Glutamatergic neuron (in vitro differentiated cells): ENCODE measurements at places on chromosomes 16 and 17. TPM values are rescaled to one million over a fixed set of nuclear protein-coding genes. Genes with fewer than 3 reads are reported as not detected.

The CTRB2 gene
- not detected for total RNA-seq

The CHAD gene
- total RNA-seq: not detected

GRCh38 chr17:80869481-80870145 lies 122.0 kb upstream of the CHMP6 start:
- no peak overlapping the region for H3K27ac ChIP-seq
- DNase-seq: no peak
- peaks cover under 1% of the 10 kb centered on the region for H3K27me3 ChIP-seq
- peaks cover 6% of the 10 kb centered on the region for H3K4me1 ChIP-seq

The TLCD3B gene
- total RNA-seq: 253 TPM

GRCh38 chr17:14699574-14700185 lies 398.8 kb downstream of the HS3ST3B1 start:
- H3K36me3 ChIP-seq: no peaks in the 10 kb centered on the region
- H3K4me3 ChIP-seq: no peak overlapping the region
- H3K27me3 ChIP-seq: no peaks in the 10 kb centered on the region
- no peak overlapping the region for H3K27ac ChIP-seq

GRCh38 chr17:80381416-80381923 lies 33.5 kb upstream of the ENDOV start:
- H3K27ac ChIP-seq: no peak overlapping the region
- H3K4me1 ChIP-seq: peaks cover 7% of the 10 kb centered on the region
- peaks cover 6% of the 10 kb centered on the region for H3K36me3 ChIP-seq
- H3K27me3 ChIP-seq: peaks cover 9% of the 10 kb centered on the region
- H3K4me3 ChIP-seq: no peak overlapping the region

- peaks cover 32% of the 10 kb centered on the region for H3K4me1 ChIP-seq
- peak overlapping the region; percentile 86 for H3K4me3 ChIP-seq
- peaks cover 6% of the 10 kb centered on the region for H3K27me3 ChIP-seq
- no peaks in the 10 kb centered on the region for H3K36me3 ChIP-seq
Observed at GRCh38 chr17:39927929-39928857, 661 bp downstream of the LRRC3C start.

The VPS9D1 gene
- 19.5 TPM for total RNA-seq

The TBX6 gene
- 0.86 TPM for total RNA-seq

DNA sequence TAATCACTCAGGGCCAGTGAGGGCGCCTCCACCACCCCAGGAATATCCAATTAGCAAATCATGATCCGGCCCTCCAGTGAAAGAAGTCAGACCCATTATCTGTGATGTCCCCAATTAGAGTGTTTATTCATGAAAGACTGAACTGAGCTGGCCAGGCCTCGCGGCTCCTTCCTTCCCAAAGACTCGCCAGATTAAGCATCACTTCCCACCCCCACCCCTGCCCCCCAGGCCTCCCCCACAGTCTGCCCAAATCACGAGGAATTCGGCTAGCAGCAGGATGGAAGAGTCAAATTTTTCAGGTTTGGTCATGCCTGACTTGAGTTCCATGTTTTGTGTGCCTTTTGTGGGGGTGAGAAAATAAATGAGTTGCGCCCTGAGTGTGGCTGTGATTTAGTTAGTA lies 298.4 kb upstream of the SALL1 start:
- H3K36me3 ChIP-seq: no peaks in the 10 kb centered on the region
- peaks cover 9% of the 10 kb centered on the region for H3K4me1 ChIP-seq
- no peak overlapping the region for H3K4me3 ChIP-seq
- DNase-seq: no peak
- H3K27ac ChIP-seq: no peak overlapping the region

GRCh38 chr17:75753514-75754377 lies 11.2 kb downstream of the GALK1 start:
- H3K4me3 ChIP-seq: no peak overlapping the region
- no peaks in the 10 kb centered on the region for H3K36me3 ChIP-seq
- no peak overlapping the region for H3K27ac ChIP-seq
- H3K4me1 ChIP-seq: peaks cover 6% of the 10 kb centered on the region

DNA sequence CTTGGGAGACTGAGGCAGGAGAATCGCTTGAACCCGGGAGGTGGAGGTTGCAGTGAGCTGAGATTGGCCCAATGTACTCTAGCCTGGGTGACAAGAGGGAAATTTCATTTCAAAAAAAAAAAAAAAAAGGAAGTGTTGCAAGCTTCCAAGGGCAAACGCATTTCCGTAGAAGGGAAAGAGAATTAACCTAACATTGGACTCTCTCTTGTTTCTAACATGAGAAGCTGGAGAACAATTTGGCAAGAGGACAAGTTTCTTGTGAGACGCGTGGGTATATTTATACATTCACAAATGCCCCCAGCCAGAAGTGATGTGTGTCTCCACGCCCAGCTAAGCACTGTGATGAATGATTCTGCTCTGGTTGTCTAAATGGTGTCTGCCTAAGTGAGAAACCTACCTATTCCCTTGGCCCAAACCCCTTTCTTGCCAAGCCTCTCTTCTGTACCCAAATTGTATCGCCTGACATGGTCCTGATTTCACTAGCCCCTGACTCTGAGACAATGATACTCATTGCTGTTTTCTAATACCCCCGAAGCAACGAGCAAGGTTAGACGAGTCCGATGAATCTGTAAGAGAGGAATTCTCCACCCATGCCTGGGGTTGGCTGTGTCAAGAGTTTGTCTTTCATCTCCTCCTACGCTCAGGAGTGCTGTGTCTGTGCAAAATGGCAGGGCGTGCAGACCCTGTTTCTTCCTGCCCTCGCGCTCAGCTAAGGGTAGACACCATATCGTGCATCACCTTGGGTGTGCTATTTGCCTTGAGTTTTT lies 14.2 kb upstream of the ST6GALNAC2 start:
- no peak overlapping the region for H3K27ac ChIP-seq
- H3K4me3 ChIP-seq: no peak overlapping the region
- H3K27me3 ChIP-seq: peaks cover 9% of the 10 kb centered on the region
- H3K4me1 ChIP-seq: peaks cover 6% of the 10 kb centered on the region
- no peaks in the 10 kb centered on the region for H3K36me3 ChIP-seq

DNA sequence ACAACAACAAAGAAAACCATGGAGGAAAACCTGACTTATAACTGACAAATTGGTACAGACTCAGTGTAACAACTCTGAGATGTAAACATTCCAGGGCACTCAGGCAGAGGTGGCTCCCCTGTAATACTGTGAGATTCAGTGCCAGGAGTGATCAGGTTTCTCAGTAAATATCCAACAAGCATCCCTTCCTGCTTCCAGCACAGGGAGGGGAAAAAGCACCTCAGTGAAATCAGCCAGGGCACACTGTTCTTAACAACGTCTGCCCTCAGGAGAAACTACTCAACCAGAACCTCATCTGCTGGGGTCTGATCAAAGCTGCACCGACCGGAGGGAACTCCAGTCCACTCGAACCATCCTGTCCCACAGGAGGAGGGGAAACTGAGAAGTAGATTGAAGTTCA lies 52.3 kb downstream of the AMFR start:
- peaks cover 2% of the 10 kb centered on the region for H3K27me3 ChIP-seq
- no peak for DNase-seq
- H3K27ac ChIP-seq: peak overlapping the region; percentile 19
- H3K4me1 ChIP-seq: peaks cover 26% of the 10 kb centered on the region

The CLEC19A gene
- not detected for total RNA-seq

The CPNE7 gene
- 17.8 TPM for total RNA-seq

- peaks cover 5% of the 10 kb centered on the region for H3K27me3 ChIP-seq
- no peak for DNase-seq
- H3K27ac ChIP-seq: no peak overlapping the region
- H3K36me3 ChIP-seq: no peaks in the 10 kb centered on the region
Observed at GRCh38 chr16:19691161-19691711, 26.8 kb downstream of the KNOP1 start.

GRCh38 chr17:65977041-65977440 lies 214.9 kb downstream of the CEP112 start:
- no peaks in the 10 kb centered on the region for H3K27me3 ChIP-seq
- H3K4me1 ChIP-seq: peaks cover 3% of the 10 kb centered on the region
- H3K27ac ChIP-seq: no peak overlapping the region

The SOST gene
- total RNA-seq: not detected

- H3K27ac ChIP-seq: no peak overlapping the region
- H3K4me3 ChIP-seq: no peak overlapping the region
- no peaks in the 10 kb centered on the region for H3K27me3 ChIP-seq
- peaks cover 6% of the 10 kb centered on the region for H3K36me3 ChIP-seq
- no peaks in the 10 kb centered on the region for H3K4me1 ChIP-seq
Observed at GRCh38 chr16:25771812-25772568, 80.2 kb downstream of the HS3ST4 start.

The GAST gene
- total RNA-seq: not detected

The HAS3 gene
- 0.42 TPM for total RNA-seq

- peaks cover 29% of the 10 kb centered on the region for H3K27me3 ChIP-seq
- no peak for DNase-seq
- no peak overlapping the region for H3K27ac ChIP-seq
- peak overlapping the region; percentile 58 for H3K4me3 ChIP-seq
- peaks cover 25% of the 10 kb centered on the region for H3K4me1 ChIP-seq
- peaks cover 4% of the 10 kb centered on the region for H3K36me3 ChIP-seq
Observed at GRCh38 chr17:60145006-60145935, 4.5 kb upstream of the CA4 start.

The DNAH17 gene
- 1.3 TPM for total RNA-seq

GRCh38 chr17:16464303-16465051 lies 27.5 kb downstream of the LRRC75A start:
- H3K27ac ChIP-seq: peak overlapping the region; percentile 73
- H3K27me3 ChIP-seq: peaks cover 13% of the 10 kb centered on the region
- H3K4me3 ChIP-seq: no peak overlapping the region
- no peaks in the 10 kb centered on the region for H3K36me3 ChIP-seq
- no peak for DNase-seq

DNA sequence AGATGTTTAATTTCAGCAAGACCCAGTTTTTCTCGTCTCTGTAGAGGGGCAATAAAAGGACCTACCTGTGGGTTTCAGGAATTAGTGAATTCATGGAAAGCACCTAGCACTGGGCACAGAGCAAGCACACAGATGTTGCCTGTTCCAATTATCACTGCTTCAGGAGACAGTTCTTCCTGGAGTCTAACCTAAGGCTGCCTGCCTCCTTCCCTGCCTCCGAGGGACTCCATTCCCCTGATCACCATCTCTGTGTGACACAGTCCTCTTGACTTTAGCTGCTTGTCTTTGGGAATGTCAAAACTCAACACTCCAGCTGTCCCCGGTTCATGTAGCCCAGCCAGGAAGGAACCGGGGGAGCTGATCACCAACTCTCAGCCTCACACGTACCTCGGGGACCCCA lies 474.9 kb downstream of the SLC39A11 start:
- H3K27ac ChIP-seq: no peak overlapping the region
- no peak overlapping the region for H3K4me3 ChIP-seq
- no peaks in the 10 kb centered on the region for H3K36me3 ChIP-seq
- peaks cover 2% of the 10 kb centered on the region for H3K27me3 ChIP-seq

GRCh38 chr16:76035689-76036088 lies 241.5 kb upstream of the CNTNAP4 start:
- H3K4me3 ChIP-seq: no peak overlapping the region
- H3K36me3 ChIP-seq: no peaks in the 10 kb centered on the region
- peaks cover 2% of the 10 kb centered on the region for H3K27me3 ChIP-seq

- no peaks in the 10 kb centered on the region for H3K4me1 ChIP-seq
- no peaks in the 10 kb centered on the region for H3K36me3 ChIP-seq
- no peak for DNase-seq
- H3K27ac ChIP-seq: no peak overlapping the region
Observed at GRCh38 chr17:27422601-27423000, 33.6 kb upstream of the KSR1 start.

DNA sequence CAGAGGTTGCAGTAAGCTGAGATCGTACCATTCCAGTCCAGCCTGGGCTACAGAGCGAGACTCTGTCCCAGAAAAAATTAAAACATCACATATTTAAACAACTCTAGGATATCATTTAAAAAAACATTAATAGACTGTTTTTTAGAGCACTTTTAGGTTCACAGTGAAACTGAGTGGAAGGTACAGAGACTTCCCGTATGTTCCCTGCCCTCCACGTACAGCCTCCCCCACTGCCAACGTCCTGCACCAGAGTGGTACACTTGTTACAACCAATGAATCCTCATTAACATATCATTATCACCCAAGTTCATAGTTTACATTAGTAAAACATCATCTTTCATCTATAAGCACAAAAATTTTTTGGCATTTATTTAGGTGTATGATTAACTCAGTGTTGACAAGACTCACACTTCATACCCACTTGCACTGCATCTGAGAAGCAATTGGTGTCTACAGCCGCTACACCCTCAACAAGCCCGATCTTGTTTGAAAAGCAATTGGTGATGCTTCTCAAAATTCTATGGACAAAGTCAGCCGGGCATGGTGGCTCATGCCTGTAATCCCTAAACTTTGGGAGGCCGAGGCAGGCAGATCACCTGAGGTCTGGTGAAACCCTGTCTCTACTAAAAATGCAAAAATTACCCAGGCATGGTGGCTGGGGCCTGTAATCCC lies 39.9 kb upstream of the STH start:
- no peak for DNase-seq
- no peak overlapping the region for H3K27ac ChIP-seq
- no peak overlapping the region for H3K4me3 ChIP-seq
- no peaks in the 10 kb centered on the region for H3K27me3 ChIP-seq

DNA sequence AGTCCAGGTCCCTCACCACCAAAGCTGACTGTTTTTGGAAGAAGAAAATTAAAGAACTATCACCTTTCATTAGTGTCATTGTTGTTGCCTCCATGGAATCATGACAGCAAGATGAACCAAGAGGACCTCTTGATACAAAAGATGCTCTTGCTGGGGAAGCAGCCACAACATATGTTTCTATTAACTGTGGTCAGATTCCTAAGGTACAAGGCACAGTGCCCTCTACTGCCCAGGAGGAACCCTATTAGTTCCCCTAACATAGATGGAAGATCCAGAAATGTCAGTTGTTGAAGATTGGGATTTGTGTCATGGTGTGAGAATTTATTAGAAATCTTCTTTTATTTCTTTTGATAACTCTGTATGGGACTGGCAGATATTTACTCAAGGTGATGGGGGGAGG lies 188.2 kb upstream of the ANKFN1 start:
- DNase-seq: no peak
- no peaks in the 10 kb centered on the region for H3K27me3 ChIP-seq
- H3K4me3 ChIP-seq: no peak overlapping the region
- H3K27ac ChIP-seq: no peak overlapping the region
- H3K4me1 ChIP-seq: no peaks in the 10 kb centered on the region

DNA sequence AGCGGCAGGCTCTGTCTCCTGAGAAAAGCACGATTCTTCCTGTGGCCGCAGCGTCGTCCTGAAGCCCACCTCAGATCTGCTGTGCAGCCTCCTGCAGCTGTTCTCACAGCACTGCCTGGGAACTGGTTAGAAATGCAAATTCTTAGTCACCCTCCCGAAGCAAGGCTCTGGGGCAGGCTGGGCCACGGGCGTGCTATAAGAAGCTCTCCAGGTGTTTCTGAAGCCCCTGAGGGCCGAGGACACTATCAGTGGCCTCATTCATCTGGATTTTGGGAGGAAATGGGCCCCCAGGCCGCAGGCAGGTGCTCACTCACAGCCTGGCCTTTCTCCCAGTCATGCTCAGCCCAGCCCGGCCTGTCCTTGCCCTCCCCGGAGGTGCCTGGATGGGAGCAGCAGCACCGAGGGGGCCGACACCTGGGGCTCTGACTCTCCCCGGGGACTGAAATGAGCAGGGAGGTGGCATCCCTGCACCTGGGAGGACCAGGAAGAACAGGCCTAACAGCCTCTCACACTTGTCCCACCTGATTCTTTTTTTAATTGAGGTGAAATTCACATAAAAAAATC lies 10.4 kb upstream of the NLRC3 start:
- H3K4me1 ChIP-seq: no peaks in the 10 kb centered on the region
- DNase-seq: no peak
- H3K36me3 ChIP-seq: peaks cover 14% of the 10 kb centered on the region
- no peak overlapping the region for H3K4me3 ChIP-seq
- H3K27me3 ChIP-seq: no peaks in the 10 kb centered on the region
